ENCODE measurements at places on chromosomes 13 and 19.

DNA sequence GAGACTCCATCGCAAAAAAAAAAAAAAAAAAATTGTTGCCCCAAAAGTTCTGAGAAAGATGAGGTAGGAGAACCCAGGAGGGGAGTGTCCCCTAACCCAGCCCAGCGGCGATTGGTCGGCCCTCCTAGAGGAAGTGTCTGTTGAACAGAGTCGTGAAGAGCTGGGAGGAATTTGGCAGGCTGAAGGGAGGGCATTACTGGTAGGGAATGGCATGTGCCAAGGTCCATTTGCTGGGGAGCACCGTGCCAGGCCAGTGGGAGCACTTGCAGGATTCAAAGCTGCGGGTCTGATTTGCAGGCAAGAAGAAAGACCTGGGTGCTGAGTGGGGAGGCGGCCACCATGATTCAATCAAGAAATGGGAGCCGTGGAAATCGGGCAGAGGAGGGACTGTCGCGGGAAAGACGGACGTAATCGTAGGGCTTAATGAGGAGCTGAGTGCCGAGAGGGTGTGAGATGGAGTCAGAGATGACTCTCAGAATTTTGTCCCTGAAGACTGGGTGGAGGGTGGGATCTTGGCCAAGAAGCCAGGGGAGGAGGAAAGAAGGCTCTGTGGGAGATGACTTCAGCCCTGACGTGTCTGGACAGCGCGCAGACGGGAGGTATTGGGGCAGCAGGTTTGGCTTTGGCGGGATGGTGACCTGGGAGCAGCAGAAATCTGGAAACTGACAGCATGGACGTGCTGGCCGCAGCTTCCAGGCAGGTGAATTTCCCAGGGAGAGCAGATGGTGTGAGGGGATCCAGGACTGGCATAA, 15.4 kb downstream of the CERS4 start:
- DNase-seq: no peak

DNA sequence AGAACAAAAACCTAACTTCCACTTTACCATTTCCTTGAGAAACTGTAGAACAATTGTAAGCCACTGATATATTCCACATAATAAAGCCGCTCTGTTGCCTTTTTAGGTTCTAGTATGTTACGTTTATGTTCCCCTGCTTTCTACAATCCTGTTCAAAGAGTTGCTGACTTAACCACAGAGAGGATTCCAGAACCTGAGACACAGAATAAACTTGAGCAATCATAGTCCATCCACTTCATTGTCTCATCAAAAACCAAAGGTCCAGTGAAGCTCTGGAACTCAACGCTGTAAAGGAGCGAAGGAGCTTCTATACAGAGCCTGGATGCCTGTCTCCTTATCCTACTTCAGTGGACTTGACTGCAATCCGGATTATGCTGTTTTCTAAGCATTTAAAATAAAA, 4.6 kb downstream of the STARD13 start:
- DNase-seq: no peak

- DNase-seq: no peak
Measured at GRCh38 chr13:33453936-33454335, 168.4 kb upstream of the STARD13 start.

DNA sequence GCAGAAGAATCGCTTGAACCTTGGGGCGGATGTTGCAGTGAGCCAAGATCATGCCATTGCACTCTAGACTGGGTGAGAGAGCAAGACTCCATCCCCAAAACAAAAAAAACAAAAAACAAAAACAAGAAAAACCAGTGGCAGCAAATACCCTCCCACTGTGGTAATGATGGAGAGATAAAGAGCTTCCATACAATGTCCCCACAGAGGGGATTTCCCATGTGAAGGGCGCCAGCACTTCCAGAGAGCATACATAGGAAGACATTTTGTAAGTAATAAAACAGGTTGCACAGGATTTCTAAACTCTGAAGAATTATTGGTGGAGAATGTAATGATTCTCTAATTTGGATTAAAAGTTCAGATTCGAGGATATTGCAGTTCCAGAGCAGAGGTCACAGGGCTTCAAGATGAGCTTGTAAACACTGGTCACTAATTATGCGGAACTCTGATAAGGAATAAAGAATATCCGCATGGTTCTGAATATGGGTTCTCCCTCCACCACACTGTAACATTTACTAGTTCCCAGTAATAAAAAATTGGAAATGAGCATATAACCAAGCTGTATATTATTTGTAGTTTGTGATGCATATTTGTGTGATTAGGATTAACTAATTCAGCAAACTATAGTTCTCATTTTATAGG, 290.1 kb upstream of the SLC10A2 start:
- DNase-seq: no peak

Measured in HuH-7 (cell line).